Breast epithelium (tissue), 4 donors: ENCODE measurements at places on chromosomes 1 and 21. TPM values are rescaled to one million over a fixed set of nuclear protein-coding genes. Genes with fewer than 3 reads are reported as not detected.

GRCh38 chr1:179883745-179884138, 1.7 kb downstream of the TOR1AIP1 start:
- no peak for DNase-seq

GRCh38 chr1:245248231-245248731, 93.5 kb downstream of the KIF26B start:
- no peak for DNase-seq

DNA sequence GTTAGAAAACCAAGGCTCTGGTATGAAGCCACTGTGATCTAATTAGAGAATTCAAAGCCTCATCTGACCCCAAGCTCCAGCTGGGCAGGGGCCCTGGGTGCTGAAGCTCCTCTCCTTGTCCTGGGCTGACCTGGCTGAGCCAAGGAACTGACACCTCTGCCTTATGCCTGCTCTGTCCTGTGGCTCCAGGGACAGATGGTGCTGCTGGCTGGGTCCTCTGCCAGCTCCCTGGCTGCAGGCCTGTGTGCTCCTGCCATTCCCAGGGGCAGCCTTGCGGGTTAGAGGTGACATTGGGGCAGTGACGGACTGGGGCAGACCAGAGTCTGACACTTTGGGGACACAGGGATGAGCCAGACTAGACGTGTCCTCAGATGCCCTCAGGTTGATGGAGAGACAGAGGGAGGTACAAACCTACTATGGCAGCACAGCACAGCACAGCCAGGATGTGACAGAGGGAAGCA, 11.8 kb downstream of the ACOT11 start:
- DNase-seq = no peak

- no peak for DNase-seq
Observed at GRCh38 chr1:183048087-183049085, 25.2 kb downstream of the LAMC1 start.

DNA sequence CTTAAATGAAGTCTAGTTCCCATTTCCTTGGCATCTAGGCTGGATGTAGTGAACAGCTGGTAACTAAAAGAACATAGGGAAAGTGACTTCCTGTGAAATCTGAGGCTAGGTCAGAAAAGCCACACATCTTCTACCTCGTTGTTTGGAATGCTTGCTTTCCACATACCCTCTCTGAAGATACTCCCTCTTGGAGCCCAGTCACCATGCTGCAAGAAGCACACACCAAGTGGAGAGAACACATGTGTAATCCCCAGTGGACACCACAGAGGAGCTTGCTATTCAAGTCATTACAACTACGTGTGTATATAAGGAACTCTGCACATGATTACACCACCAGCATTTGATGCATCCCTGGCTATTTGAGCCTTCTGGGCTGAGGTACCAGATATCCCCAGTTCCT, 125.9 kb downstream of the RGS21 start:
- no peak for DNase-seq

GRCh38 chr1:44405798-44406736, 1.0 kb downstream of the RNF220 start:
- DNase-seq = no peak

The CR1L gene
- not detected for total RNA-seq

The MCOLN2 gene
- total RNA-seq = 0.33 TPM

The CFHR5 gene
- not detected for total RNA-seq
